Adrenal gland (tissue), 19 donors: ENCODE measurements at places on chromosomes 2 and 18. TPM values are rescaled to one million over a fixed set of nuclear protein-coding genes. Genes with fewer than 3 reads are reported as not detected.

GRCh38 chr18:22172120-22172582 is 2.8 kb downstream of the GATA6 start:
- DNase-seq, result peak; percentile 40

GRCh38 chr2:200677721-200678532 is 92.1 kb downstream of the AOX1 start:
- DNase-seq, result peak; percentile 32

GRCh38 chr2:14601156-14601770 is 31.3 kb upstream of the LRATD1 start:
- DNase-seq, result no peak

DNA sequence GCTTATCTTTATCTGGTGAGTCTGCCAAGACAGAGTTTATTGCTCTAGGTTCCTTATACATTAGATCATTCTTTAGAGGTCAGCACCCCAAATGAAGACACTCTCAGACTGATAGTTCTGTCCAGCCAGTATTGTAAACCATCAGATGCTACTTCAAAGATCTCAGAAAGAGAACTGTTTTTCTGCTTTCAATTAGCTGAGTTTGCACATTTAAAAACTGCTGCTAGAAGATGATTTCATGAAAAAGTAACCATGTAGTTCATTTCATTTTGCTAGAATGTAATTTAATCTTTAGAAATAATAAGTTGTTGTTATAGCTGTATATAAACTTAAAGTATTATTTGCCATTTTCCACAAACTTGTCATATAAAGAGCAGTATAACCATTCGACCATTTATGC is 344.5 kb upstream of the ATP5MC3 start:
- DNase-seq, result no peak

Gene CDH20
- not detected for total RNA-seq

Gene ATP6V1C2
- 0.94 TPM for total RNA-seq

DNA sequence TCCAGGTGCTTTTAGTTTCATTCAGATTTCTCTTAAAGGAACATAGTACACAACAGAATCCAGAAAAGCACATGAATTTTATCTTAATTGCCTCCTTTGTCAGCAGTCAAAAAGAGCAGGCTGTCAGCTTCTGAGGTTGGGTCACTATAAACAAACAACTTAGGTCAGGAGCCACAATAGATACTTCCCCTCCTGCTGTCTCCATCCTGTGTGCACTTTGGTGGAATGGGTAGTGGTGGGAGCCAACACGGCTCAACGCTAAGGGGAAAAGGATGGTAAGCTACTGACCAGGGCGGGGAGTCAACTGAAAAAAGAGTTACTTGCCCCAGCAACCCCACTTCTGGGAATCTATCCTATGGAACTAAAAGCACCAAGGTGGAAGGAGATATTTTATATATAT is 121.9 kb downstream of the PAX3 start:
- DNase-seq, result no peak

Gene TDRD15
- total RNA-seq, result not detected

Gene CNNM4
- total RNA-seq, result 4.3 TPM

- DNase-seq, result no peak
These were observed 163.1 kb downstream of the CCDC178 start for GRCh38 chr18:33277431-33277830.

DNA sequence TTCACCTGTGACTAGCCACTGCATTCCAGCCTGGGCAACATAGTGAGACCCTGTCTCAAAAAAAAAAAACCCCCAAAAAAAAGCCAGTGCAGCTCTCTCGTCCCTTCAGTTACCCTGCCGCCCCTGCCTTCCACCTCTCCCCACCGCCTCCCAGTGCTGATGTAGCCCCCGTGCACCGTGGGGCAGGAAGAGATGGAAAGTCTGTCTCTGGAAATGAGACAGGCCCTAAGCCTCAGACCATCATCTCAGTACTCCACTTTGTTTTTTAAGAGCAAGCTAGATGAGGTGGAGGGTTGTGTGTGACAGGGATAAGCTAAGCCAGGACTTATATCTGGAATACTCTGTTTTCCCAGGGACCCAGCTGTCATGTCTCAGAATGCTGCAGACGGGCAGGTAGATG is 32.0 kb downstream of the MERTK start:
- DNase-seq, result no peak

Gene CPO
- total RNA-seq, result 0.57 TPM

DNA sequence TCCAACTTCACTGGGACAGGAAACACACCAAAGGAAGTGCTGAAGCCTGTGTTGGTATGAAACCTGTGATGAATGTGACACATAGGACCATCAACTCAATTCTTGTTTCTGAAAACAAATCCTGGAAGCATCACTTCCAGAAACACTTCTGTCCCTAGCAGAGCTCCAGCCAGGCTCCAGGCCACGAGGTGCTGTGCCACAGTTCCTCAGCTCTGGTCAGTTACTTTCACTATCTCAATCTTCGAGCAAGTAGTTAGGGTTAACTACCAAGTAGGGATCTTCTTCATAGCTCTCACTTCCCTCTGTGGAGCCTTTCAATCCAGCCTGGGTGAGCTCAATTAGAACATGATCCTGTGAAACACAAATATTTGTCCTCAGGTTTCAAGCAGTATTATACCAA is 3.6 kb upstream of the LCT start:
- DNase-seq, result peak; percentile 13

Gene SP140L
- 13.6 TPM for total RNA-seq

Gene DPYSL5
- not detected for total RNA-seq

GRCh38 chr2:39741871-39742270 is 37.2 kb downstream of the THUMPD2 start:
- DNase-seq, result no peak
